ENCODE measurements at places on chromosomes 13 and 19. TPM values are rescaled to one million over a fixed set of nuclear protein-coding genes. Genes with fewer than 3 reads are reported as not detected.
A peak's percentile ranks its signal among the peaks of the same experiment; 100 is the strongest.

GRCh38 chr19:6531163-6531955 is 533 bp downstream of the TNFSF9 start:
- DNase-seq = no peak

DNA sequence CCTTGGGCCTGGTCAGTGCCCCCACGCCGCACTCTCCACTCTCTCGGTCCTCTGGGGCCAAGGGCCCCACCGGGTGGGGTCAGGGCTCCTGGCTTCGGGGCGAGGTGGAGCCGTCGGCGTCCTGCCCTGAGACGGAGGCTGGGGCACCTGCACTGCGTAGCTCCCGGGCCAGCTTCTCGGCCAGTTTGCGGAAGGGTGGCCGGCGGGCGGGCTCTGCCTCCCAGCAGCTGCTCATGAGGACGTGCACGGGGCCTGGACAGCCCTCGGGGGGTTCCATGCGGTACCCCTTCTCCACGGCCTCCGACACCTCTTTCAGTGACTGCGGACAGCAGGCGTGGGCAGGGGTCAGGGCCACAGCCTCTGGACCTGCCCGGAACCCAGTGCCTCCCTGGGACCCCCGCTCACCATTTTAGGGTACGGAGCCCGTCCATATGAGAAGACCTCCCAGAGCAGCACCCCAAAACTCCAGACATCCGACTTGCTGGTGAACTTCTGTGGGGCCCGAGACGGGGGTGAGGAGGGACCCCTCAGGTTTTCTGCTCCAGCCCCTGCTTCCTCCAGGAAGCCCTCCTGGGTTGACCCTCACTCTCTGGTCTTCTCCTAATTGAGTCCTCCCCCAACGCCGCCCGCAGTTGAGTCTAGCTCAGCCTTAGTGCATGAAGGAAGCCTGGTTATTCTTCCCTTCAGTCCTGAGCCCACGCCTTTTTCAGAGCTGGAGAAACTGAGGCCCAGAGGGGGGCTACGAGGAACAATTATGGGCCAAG is 6.3 kb upstream of the RAX2 start:
- DNase-seq = no peak

DNA sequence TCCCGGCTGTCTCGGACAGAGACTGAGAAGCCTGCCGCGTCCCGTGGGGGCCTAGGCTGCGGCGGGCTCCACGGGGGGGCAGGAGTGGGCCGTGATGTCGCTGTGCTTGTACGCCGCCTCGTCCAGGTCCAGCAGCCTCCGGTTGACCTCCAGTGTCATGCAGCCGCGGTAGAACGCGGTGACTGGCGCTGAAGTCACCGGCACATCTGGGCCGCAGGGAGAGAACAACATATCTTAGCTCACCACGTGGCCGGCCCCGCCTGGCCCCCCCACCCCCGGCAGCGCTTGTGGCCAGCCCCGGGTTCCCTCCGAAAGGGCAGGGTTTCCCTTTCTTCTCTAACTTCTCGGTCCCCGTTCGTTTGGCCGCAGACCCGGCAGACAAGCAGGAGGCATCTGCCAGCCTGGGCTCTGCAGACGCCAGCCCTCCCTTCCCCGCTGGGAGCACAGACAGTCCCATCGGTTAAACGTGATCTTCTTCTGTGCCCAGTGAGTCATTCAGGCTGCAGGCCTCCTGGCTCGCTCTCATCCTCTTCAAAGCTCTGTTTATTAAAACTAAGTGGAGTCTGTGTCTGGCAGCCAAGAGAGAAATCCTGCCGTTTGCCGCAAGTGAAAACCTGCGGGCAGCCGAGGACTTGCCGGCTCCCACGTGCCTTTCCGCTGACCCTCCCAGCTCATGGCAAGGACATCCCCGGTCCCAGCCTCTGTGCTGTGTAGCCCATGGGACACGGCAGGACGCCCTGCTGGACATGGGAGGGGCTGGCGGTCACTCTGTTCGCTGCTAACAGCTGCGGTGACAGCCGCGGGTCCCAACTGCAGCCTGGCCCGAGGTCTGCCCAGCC is 42.8 kb downstream of the GAS6 start:
- DNase-seq = peak; percentile 69

DNA sequence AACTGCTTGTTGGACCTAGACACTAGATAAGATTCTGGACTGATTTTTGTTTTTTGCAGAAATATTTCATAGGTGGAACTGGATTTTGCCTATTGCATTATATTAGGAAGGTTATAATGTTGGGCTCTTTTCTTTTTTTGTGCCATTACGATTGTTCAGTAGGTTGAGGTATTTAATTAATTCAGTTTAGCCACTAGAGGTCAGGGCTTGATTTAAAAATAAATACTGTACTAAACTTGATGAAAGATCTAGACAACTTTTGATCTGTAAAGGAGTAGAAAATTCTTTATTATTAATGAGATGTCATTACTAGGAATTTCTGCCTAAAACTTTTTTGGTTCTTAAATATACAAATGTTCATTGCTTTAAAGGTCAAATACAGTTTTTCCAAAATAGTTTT is 15.2 kb upstream of the SUPT20H start:
- DNase-seq = no peak

DNA sequence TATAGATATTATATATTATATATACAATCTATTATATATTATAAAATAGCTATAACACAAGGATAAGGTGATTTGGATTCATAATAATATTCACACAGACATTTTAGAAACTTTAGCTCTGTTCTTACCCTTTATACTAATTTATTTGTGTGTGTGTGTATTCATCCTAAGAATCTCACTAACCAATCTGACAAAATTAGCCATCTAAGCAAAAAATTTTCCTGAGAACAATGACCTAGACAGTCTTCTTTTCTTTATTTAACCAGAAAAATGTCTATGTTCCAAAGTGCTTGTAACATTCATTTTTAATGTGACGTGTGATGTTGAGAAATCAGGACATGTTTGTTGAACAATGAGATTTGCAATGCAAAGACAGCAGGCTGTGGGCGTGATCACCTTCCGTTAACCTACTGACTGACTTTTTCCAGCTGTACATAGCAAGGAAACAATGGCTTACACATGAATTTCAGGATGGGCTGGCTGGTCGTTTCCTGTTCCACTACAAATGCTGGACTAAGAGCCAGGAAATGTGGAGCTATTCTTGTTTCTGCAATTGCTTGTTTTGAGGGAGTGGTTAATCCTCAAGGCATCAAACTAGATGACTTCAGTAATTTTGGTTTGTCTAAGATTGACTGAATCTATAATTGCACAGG is 634.6 kb upstream of the ARGLU1 start:
- peak; percentile 47 for DNase-seq

- DNase-seq = no peak
Observed at GRCh38 chr13:39452417-39452816, 150.6 kb downstream of the LHFPL6 start.

DNA sequence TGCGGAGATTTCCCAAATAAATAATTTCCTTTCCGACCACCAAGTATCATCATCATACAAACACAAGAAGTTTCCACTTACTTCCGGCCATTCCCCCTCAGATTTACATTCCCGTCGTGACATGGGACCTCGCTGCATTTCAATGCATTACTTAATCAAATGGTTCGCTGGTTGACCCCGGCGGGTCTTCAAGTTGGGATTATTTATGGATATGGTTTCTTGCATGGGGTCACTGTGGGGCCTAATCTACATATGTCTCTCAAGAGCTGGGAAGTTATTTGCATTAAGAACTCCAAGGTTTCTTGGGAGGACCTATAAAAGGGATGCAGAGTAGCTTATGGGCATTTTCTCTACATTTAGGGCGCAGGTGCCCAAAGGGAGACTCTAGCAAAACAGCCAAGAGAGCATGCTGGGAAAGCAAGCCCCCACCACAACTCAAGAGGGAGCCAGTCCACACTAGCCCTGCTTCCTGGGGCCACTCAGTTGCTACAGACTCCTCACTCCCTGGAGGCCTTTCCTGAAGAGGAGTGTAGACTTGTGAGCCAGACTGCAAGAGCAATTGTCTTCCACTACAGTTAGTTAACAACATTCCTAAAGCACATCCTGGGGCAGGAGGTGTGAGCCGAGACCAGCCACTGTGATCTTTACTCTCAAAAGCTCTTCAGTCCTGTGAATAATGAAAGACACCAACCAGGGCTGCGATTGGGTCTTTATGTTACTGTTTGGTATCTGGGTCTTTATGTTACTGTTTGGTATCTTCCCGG is 125.3 kb downstream of the KATNAL1 start:
- DNase-seq = no peak

RYR1 gene
- polyA plus RNA-seq = 771 TPM

ANGPTL4 gene
- 3.6 TPM for polyA plus RNA-seq

ANKRD10 gene
- 252 TPM for polyA plus RNA-seq

LYPD4 gene
- polyA plus RNA-seq = not detected

COL5A3 gene
- 77.6 TPM for polyA plus RNA-seq

DAND5 gene
- polyA plus RNA-seq = 0.18 TPM

DCLK1 gene
- polyA plus RNA-seq = 114 TPM

ZNF230 gene
- polyA plus RNA-seq = 2.1 TPM
